Uterine smooth muscle cell (primary cell): ENCODE measurements at places on chromosomes 2 and 18. TPM values are rescaled to one million over a fixed set of nuclear protein-coding genes. Genes with fewer than 3 reads are reported as not detected.

The RSAD2 gene
- 1.00 and 1.5 TPM in 2 replicates for total RNA-seq

The PARD3B gene
- 13.7 and 18.0 TPM in 2 replicates for total RNA-seq

The SLC19A3 gene
- total RNA-seq, result under 0.01 TPM in 2 replicates

The LINC00305 gene
- not detected in 2 replicates for total RNA-seq

The BMP10 gene
- not detected in 2 replicates for total RNA-seq

The RBM44 gene
- total RNA-seq, result 0.25 and 0.33 TPM in 2 replicates

The VWA3B gene
- total RNA-seq, result not detected in 2 replicates

The NDUFAF7 gene
- total RNA-seq, result 20.4 and 20.7 TPM in 2 replicates

The PER2 gene
- 7.2 and 7.4 TPM in 2 replicates for total RNA-seq
